Activated T-cell treated with anti-CD3 and anti-CD28 coated beads, Interleukin-2, amount 50 U/mL, for 24 hours (primary cell): ENCODE measurements at places on chromosomes 7 and 10.

GRCh38 chr7:132359743-132360142 is 216.5 kb downstream of the PLXNA4 start:
- DNase-seq = no peak

GRCh38 chr10:96638696-96639095 is 51.9 kb upstream of the TM9SF3 start:
- DNase-seq = no peak

DNA sequence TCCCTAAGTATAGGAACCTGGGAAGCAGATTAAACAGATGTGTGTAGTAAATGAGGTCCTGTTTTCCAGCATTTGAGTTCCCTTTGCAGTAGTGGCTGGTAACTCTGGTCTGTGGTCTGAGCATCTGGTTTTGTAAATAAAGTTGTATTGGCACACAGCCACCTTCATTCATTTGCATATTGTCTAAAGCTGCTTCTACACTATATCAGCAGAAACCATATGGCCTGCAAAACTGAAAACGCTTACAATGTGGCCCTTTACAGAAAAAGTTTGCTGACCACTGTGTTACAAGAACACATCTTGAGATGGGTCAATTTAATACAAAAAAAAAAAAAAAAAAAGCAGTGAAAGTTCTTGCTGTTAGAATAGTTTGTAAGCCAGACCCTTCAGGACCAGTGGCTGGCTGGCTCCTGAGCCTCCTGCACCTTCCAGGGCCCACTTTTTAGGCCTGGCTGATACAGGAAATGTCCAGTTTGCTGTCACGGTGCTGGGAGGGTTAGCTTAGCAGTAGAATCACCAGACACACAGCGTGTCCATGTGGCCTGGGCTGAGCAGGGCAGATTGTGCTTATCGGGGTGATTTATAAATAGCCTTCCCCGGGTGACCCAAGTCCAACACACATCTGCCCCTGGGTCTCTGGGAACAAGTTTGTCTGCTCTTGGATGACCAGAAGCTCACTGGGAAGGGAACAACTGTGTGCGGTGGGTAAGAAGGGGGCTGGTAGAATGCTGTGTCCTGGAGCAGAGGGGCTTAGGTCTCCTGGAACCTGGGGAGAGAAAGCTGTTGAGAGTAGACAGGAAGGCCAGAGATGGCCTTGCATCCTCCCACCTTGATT is 1.4 kb downstream of the C10orf71 start:
- no peak for DNase-seq

- DNase-seq = no peak
Measured at GRCh38 chr7:2619116-2619515, 12.7 kb upstream of the TTYH3 start.

DNA sequence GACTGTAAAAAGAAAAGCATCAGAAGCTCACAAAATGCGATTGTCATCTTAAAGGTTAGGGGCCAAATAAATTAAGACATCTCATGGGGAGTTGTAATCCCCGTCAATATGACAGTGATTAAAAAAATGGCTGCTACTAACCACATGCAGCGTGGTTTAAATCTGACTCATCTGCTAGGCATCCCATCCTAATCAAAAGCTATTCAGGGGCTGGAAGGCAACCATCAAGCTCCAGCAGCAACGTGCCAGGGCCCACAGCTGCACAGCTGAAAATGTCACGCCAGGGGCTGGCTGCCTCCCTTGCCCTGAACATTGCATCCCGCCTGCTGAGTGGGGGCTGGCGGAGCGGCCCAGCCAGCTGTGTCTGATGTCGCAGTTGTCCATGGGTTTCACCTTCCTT is 66.3 kb upstream of the FRMD4A start:
- DNase-seq = no peak

- no peak for DNase-seq
Measured at GRCh38 chr10:99975106-99975829, 34.5 kb downstream of the DNMBP start.
